ENCODE measurements at places on chromosomes 4 and X. TPM values are rescaled to one million over a fixed set of nuclear protein-coding genes. Genes with fewer than 3 reads are reported as not detected.

The SMR3B gene
- total RNA-seq, result not detected

The MAGEA8 gene
- total RNA-seq, result not detected

The BEND2 gene
- total RNA-seq, result not detected

The GLOD5 gene
- not detected for total RNA-seq

The MED14 gene
- 41.4 TPM for total RNA-seq

The EPHA5 gene
- total RNA-seq, result not detected

The NOX1 gene
- not detected for total RNA-seq

The PPBP gene
- total RNA-seq, result not detected

The CSAG3 gene
- total RNA-seq, result not detected

The SUPT20HL2 gene
- not detected for total RNA-seq

The MAML3 gene
- total RNA-seq, result 2.5 TPM

The GAGE12J gene
- total RNA-seq, result not detected

The HEPH gene
- not detected for total RNA-seq

The RHOXF2B gene
- total RNA-seq, result not detected

The GAGE1 gene
- total RNA-seq, result not detected

DNA sequence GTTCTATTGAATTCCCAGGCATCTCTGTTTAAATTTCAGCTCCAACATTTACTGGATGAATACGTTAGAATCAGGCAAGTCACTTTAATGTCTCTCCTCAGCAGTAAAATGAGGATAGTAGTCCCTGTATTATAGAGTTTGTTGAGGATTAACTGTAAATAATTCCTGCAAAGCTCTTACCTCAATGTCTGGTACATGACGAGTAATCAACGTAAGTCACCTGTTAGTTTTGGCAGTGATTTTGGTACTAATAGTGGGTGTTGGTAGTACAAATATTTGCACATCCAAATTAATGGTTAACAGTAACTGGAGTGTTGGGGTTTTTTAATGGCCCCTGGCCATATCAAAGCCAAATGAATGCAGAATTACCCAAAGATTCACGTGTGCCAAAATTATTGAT is 189.8 kb upstream of the GALNT7 start:
- no peak for DNase-seq

GRCh38 chrX:111372086-111372485 is 39.9 kb downstream of the DCX start:
- DNase-seq, result no peak

- no peak for DNase-seq
Measured at GRCh38 chrX:42229533-42229932, 306.2 kb upstream of the CASK start.

DNA sequence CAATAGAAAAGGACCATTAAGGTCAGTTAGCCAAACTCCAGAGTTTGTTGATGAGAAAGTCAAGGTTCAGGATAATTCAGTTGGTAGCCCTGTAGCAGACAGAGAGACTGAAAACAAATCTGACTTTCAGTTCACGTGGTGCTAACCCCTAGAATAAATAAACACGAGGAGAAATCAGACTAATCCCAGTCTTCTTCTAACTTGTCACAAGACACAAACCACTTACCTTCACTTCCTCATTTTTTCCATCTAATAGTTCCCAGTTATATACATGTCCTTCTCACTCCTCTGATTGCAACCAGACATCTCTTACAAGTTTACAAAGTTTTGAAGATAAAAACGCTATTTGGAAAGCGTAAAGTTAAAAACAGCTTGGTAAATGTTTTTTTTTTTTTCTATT is 7.7 kb downstream of the TLR7 start:
- no peak for DNase-seq

DNA sequence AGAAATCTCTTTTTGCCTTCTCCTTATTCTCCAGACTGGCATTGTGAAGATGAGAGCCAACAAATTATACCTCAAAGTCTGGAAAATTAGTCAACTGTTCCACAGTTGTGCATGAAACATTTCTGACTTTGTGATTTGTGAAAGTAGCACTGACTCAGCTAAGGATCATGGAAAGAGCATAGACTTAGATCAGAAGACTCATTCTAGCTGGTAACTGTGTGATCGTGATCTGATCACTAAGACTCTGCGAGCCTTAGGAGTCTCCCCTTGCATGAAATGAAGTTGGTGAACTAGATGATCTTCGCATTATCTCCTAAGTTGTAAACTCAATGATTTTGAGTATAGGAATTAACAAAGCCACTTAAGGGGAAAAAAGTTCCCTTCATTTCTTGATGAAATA is 668.1 kb downstream of the RPA4 start:
- no peak for DNase-seq

GRCh38 chrX:31294475-31294874 is 222.6 kb upstream of the FTHL17 start:
- DNase-seq, result no peak

GRCh38 chr4:107083-107443 is 17.2 kb upstream of the ZNF718 start:
- DNase-seq, result no peak

GRCh38 chr4:55356991-55357461 is 11.0 kb downstream of the SRD5A3 start:
- DNase-seq, result no peak

- DNase-seq, result no peak
Measured at GRCh38 chrX:41178201-41178600, 93.0 kb downstream of the USP9X start.

GRCh38 chrX:5528057-5528456 is 700.6 kb downstream of the NLGN4X start:
- no peak for DNase-seq

DNA sequence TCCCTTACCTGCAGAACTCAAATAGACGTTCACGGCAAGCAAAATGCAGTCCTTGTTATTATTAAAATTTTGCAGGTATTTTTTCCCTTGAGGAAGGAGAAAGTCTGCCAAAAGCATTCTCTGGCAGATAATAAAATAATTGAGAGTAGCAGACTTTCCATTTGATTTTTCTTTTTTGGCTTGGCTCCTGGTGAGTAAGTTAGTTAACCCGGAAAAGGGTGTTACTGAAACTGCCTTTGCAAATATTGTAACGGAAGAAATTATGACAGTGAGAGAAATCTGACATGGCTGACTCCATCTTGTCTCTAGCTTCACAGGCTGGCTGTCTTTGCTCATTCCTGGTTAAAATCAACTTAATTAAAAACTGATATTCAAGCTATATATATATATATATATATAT is 100.5 kb downstream of the GPR143 start:
- no peak for DNase-seq

- no peak for DNase-seq
Measured at GRCh38 chr4:134777606-134778005, 576.0 kb upstream of the PABPC4L start.

- no peak for DNase-seq
Measured at GRCh38 chrX:57822818-57823217, 87.4 kb downstream of the ZXDA start.

- no peak for DNase-seq
Measured at GRCh38 chr4:138540056-138540800, 298.1 kb upstream of the SLC7A11 start.

DNA sequence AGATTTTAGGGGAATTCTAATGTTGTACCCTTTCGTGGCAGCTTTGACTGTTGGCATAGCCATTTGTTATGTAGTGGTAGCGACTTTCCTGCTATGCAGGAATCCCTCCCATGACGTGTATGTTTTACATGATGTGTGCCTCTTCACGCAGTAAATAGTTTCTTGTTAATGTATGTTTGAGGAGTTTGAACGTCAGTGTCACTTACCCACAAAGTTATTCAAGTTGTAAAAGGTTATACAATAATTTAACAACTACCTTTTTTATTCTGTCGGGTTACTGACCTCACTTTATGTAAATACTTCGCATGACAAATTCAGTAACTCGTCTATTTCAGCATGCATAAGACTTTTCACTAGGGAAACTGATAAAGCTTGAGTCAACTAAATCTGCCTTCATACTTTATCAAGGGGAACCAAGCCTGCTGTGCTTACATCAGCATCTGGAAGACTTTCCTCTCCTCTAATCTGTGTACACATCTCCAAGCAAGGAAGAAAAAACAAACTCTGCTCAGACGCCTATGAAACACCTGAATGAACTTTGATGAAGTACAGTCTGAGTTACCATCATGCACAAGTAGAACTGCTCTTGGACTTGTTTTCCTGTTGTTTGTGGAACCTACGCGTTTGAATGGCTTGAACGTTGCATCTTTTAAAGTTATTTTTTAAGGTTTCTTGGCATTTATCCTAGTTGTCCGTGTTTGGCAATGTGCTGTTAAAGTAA is 61.2 kb downstream of the SLC9A6 start:
- no peak for DNase-seq

GRCh38 chrX:14029425-14030173 is at the start of gene GEMIN8:
TSS of gene GEMIN8 (minus strand) at chrX:14029892. CDS start at chrX:14021478, 8,414 bp downstream.
- peak; percentile 86 for DNase-seq

DNA sequence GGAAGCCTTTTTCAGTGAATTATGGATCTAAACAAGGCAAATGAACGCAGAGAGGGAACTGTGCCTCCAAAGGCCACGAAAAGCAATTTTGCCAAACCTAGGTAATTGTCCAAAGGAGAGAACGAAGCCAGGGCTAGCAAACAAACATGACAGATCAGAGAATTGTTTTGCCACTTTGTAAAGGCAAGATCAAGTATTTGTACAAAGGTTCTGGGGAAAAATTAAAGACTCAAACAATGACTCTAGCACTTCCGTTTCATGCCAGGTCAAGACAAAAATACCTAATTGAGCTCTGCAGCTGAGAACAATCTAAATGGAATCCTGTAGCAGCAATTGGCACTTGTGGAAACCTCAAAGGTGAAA is 8.5 kb downstream of the RBM47 start:
- DNase-seq, result no peak

GRCh38 chrX:39944416-39944815 is 153.3 kb downstream of the BCOR start:
- DNase-seq, result no peak

DNA sequence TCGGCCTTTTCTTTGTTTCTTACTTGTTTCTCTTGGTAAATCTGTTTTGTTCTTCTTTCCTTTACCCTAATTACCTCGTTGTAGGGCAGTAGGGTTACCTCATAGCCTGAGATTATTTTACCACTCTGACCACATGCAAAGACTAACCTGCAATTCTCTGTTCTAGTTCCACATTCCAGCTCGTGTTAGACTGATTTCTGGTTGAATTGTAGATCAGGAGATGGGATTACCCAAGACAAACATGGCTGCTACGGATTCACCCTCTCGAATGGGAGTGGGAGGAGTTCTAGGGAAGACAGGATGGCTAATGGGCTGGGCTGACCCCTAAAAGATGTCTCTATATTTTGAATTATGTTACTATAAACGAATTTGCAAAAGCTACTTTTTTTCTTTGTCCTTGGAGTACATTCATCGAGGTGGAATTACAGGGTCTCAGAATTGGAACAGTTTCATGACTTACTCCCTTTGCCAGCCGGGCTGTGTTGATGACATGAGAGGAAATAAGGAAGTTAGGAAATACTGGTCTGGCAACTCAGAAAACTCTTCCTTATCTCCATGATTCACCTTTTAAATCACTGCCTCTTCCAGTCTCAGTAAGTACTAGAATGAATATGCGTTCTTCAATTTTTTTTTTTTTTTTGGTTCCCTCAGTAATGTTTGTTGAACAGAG is 36.7 kb upstream of the FBXW7 start:
- DNase-seq, result no peak

GRCh38 chrX:7109838-7110793 is 37.4 kb upstream of the STS start:
- no peak for DNase-seq

DNA sequence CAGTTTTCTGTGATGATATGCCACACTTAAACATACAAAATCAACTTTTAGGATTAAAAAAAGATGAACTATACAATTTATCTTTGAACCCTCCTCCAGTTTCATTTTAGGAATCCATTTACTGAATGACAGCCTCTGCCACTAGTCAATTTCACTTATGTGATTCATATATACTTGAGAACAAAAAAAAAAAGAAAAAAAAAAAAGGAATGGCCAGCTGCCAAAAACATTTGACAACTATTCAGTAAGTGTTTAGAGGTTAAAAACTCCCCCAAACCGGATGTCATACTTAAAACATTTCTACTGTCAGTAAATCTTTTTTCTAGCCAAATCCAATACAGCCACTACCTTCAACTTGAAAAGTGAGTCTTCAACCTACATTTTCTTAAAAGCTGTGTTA is 266.7 kb upstream of the MAGEB2 start:
- no peak for DNase-seq

DNA sequence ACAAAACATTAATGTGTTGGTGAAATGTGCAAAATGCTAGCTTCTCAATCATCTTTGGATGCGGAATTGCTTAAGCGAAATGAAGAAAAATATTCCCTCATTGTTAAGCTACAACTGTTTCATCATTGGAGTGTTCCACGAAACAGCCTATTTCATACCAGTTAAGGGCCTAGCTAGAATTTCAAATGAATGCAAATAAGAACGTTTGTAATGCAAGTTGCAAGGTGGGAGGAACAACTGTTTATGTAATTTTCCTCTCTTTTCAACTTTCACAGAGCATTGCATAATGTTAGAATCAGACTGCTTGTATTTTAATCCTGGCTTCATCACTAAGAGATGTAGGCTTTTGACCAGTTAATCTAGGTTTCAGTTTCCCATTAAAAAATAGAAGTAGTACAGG is 480.1 kb downstream of the IL1RAPL1 start:
- no peak for DNase-seq

GRCh38 chr4:1661695-1662094 is 22.4 kb downstream of the FAM53A start:
- DNase-seq, result no peak

DNA sequence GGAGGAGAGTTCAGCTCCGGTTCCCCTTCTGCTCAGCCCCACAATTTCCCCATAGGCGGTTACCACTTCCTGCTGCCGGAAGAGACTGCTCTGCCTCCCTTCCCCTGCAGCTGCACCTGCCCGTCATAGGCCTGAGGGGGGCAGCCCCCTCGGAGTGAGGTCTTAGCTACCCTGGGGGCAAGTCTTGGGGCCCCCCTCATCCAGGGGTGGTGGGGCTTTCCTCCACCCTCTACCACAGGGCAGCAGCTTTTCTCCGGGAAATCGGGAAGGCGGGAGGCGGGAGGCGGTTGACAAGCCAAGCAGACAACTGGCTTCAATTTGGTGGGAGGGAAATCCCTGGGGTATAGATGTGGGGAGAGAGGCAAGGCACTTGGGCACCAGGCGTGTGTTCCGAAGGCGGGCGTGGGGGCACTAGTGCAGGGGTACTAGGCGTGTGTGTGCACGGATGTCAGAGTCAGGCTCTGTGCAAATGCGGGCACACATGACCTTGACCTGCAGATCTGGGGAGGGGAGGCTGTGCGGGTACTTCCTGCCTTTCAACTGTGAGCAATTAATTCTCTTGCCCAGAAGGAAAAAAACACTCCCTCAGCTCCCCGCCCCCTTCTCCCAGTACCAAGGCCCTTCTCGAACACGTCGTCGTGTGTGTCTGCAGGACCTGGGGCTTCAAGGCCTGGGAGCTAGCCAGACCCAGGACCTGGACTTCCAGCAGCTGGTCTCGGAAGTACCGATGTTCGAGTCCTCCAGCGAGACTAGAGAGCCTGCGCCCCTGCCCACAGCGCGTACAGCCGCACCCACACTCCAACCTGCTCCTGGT is 1.0 kb upstream of the ARHGAP4 start:
- peak; percentile 81 for DNase-seq

DNA sequence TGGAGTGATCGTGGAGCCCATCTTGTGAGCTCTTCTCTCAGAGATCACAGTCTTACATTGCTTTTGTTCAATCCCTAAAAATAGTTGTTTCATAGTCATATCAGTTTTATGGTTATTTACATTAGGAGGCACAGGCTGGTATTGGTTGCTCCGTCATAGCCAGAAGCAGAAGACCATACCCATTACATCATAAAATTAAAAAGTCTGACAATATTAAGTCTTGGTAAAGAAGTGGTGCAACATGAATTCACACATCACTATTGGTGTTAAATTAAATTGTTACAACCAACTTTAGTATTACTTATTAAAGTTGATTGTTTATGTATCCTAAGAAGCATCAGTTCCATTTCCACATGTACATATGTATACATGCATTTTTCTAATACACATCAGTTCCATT is 84.6 kb downstream of the LARP1B start:
- no peak for DNase-seq

All from activated CD4-positive, alpha-beta memory T cell treated with anti-CD3 and anti-CD28 coated beads, Interleukin-2, amount 10 ng/mL, durations not matched to agents 7 days and 5 days (primary cell).